ENCODE measurements at places on chromosomes 4 and X.

- DNase-seq = no peak
Observed at GRCh38 chr4:84778041-84778440, 188.4 kb downstream of the WDFY3 start.

- DNase-seq = no peak
Observed at GRCh38 chr4:38466401-38466800, 197.6 kb upstream of the KLF3 start.

DNA sequence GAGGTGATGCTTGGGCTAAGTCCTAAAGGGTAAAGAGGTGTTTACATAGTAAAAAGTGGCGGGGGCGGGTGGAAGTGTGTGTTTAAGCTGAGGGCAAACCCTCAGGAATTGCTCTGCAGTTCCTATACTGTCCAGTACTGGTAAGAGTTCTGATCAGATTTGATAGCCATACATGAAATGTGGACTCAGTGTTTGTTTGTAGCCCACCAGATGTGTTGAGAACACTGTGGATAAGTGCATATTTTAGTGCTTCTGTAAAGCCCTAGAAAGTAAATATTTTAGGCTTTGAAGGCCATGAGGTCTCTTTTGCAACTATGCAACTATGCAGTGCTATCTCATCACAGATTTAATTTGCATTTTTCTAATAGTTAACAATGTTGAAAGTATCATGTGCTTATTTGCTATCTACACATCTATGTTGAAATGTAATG is 80.7 kb upstream of the EOLA2 start:
- no peak for DNase-seq

- DNase-seq = no peak
Observed at GRCh38 chr4:128454881-128455280, 167.3 kb upstream of the PGRMC2 start.

DNA sequence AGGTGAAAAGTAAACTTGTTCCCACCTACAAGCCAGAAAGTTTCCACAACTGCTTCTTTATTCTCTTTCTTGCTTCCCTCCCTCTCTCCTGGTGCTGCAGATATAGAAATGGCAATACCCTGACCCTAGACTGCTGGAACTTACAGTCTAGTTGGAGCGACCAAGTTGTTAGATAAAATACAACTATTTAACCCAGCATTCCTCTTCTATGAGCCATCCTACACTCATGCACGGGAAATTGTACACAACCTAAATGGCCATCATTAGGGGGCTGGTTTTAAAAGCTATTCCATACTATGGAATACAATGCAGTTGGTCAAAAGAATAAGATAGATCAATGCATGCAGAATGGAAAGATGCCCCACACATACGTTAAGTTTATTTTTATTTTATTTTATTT is 41.1 kb downstream of the PJA1 start:
- no peak for DNase-seq

GRCh38 chrX:49269767-49270248 is at the start of gene PPP1R3F:
TSS of gene PPP1R3F (plus strand) at chrX:49269793. CDS start at chrX:49269870, 77 bp downstream.
- DNase-seq = peak; percentile 37

DNA sequence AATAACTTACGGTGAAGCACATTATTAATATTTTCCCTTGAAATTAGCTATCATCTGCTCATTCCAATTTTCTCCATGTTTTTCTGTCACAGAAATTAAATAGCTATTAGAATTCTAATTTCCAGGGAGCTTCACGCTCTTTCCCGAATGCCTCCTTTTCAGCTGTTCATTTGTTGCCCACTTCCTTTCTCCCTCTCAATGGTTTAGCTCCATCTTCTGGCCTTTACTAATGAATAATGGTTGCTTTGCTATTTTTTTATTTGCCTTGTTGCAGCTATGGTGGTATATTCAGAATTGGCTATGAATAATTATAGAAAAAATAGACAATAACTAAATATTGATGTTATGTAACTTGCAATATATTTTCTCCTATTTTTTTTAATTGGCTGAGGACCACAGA is 70.5 kb downstream of the GRIA2 start:
- DNase-seq = no peak

DNA sequence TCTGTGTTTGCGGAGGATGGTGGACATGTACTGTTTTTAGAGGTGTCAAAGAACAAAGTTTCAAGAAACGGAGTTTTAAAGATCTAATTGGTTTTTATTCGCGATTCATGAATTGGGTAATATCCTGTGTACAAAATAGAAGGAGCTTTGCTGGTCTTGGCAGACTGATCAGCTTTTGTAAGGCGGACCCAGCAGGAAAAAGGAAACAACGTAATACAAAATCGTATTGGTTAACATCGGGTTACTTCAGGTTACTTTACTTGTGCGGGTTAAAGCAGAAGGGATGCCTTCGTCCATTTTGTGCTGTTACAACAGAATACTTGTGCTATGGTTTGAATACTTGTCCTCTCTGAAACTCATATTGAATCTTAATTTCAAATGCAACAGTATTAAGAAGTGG is 11.4 kb upstream of the NYX start:
- DNase-seq = no peak

GRCh38 chrX:48558271-48558670 is 16.0 kb upstream of the RBM3 start:
- no peak for DNase-seq

DNA sequence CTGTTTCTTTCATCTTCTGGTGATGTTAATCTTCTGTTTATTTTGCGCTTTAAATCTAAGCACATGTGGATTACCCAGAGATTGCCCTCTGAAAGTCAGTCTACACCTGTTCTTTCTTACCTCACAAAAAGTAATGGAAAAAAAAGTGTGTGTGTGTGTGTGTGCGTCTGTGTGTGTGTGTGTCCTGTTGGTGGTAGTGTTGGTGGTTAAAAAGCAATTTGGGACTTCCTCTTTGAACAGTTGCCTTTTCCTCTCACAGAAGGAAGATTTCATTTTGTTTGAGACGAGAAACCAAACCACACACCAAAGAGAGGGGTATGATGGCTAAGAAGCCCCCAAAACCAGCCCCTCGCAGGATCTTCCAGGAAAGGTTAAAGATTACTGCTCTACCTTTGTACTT is at the start of gene STAP1:
TSS of gene STAP1 (plus strand) at position 235 of the 400 bp plus-strand sequence. CDS start at position 318, 83 bp downstream.
- DNase-seq = no peak

- DNase-seq = no peak
Observed at GRCh38 chr4:173398220-173398619, 696 bp downstream of the SCRG1 start.

DNA sequence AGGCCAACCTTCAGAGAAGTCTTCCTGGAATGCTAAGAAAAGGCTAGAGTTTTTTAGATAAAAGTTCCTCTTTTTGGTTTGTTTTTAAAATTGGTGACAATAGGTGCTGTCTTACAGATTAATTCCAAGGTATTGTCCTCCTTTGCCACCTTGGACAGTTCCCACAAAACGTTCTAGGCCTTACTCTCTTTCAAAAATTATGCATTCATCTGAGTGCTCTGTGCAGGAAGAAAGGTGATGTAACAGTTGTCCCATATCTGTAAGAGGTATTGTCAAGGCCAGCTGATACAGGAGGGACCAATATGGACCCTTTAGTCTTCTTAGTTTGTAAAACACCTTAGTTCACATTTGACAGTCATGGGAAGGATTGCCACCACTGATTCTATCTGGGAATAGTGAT is 15.9 kb upstream of the CXCL5 start:
- DNase-seq = no peak

- DNase-seq = no peak
Observed at GRCh38 chrX:15349046-15349445, 13.7 kb upstream of the PIGA start.

DNA sequence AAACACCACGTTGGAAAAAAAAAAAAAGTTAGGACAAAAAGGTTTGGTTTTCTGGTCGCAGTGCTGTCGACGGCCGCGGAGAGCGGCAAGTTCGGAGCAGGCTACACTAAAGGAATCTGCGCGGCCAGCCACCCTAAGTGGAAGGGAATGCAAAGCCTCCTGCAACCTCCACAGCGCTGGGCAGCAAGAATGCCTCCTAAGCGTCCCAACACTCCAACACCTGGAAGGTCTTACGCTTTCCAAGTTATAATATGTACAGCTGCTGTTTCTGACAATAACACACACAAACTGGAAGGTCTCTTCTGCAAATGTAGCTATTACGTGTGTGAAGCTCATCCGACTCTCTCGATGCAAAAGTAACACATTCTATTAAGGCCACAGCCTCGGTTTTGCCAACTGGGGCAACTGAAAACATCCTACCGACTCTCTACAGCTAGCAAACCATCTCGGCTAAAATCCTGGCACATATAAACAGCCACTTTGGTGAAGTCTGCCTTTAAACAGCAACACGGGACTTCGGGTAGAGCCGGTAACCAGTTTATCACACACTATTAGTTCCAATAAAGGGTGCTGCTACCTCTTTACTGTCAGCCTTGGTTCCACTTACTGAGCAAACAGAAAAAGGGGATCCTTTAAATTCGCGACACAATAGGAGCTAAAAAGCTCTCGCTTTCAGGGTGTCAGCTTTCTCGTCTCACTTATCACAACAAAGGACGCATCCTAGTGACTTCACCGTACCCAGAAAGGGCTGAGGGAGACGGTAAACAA is 895 bp downstream of the SMIM14 start:
- no peak for DNase-seq

DNA sequence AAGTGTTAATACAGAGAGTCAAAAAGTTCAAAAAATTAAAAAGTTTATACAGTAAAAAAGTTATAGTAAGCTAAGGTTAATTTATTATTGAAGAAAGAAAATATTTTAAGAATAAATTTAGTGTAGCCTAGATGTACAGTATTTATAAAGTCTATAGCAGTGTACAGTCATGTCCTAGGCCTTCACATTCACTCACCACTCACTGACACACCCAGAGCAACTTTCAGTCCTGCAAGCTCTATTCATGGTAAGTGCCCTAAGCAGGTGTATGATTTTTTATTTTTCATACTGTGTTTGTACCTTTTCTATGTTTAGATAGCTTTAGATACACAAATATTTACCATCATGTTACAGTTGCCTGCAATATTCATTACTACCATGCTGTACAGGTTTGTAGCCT is 108.9 kb downstream of the FHIP1A start:
- DNase-seq = no peak

DNA sequence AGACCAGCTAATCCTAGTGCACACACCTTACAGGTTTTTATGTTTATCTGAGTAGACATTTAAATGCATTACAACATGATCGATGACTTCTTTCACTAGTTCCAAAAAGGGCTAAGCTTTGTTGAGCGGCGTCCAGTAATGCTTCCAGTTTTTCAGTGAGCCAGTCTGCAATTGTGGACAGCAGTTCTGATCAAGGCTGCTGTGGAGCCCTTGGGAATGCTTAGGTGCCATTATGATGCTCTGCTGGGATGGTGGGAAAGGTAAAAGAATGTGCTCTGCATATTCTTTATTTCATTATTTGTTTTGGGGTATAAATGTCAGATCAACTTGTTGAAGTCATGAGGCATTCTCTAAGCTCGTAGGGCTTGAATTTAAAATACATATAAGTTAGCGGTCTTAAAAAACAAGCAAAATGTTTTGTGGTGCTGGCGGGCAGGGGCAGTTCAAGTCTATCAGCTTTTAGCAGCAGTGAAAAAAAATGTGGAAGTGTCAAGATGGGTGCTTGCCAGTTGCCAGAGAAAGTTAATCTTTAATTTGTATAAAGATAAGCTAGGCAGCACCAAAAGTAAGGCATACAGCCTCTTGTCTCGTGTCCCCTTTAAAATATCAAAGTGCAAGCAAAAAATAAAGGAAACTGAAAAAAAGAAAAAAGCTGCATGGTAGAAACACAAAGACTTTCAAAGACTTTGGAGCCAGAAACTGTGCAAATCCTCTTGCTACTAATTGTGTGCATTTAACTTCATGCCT is 5.8 kb downstream of the MID1IP1 start:
- no peak for DNase-seq

DNA sequence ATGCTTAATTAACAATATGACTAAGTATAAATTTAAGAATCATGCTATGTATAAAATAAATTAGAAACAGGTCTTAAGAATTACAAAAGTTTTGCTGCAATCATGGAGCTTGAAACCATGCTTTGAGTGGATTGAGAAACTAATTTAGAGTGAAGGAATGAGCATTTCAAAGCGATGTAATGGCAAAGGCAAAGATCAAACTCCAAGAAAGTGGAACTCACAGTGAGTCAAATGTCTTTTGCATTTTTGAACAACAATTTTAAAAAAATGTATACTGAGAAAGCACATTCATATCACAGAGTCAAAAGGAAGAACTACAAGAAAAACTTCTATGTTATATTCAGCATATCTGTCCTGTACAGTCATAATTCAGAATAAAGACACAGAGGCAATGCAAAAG is 6.6 kb downstream of the GPRIN3 start:
- no peak for DNase-seq

DNA sequence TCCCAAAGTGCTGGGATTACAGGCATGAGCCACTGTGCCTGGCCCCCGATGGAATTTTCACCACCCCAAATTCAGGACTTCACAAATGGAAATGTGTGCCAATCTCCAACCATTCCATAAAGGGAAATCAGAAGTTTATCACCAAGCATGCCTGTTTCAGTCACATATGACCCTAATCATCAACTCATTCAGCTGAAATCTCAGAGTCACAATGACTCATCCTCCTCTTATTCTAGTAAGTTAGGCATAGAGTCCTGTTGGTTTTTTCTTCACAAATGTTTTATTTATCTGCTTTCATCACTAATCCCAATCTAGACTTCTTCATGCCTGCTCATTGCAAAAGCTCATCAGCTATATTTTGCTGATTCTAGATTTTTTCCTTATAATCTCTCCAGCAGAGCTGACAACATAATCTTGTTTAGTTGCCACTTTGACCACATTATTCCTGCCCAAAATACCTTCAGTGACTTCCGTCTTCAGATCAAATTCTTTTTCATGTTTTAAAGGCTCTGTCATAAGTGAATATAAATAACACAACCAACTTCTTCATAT is 83.3 kb downstream of the SLC7A11 start:
- DNase-seq = no peak

DNA sequence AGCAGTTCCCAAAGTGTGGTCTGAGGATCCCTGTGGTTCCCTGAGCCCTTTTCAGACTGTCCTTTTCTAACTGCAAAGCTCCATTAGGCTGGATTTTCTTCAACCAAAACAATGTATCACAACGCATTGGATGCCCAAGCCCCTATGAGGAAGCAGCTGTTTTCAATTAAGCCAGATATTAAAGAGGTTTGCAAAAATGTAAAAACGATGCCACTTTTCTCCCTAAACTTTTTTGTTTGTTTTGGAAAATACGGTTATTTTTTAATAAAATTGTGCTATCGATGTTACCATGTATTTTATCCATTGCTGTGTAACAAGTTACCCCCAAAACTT is 170.4 kb upstream of the BCOR start:
- no peak for DNase-seq

DNA sequence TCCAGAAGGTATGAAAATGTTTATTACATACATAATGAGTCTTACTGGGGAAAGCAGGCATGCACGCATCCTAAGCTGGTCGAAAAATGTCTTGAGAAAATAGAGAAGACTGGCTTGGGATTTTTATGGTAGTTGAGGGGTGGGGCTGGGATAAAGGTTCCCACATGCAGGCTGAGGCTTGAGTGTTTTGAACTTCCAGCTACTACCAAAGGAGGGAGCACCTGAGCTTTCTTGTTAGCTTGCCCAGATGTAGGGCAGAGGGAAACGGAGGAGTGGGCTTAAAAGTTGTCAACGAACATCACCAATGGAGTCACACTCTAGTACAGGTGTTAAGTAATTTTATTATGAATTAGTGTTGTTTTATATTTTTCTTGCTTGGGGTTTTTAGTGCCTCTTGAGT is 39.6 kb upstream of the SRPX start:
- DNase-seq = no peak
